ENCODE measurements at places on chromosomes 11 and 22.

DNA sequence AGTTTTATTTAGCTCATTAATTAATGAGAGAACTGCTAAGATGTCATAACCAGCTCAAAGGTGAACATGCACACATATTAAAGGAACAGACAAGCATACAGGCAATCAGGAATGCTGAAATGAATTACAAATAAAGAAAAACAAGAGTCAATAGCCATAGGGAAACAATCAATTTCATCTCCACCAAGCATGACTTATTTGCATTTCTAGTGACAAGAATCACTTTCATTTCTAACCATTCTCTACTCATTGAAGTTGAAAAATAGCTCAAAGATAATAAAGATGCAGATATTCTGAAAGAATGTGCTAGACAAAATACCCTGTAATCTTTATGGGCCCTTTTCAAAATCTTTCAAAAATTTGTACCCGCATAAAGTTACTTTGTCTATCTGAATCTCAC is 23.2 kb downstream of the ISX start:
- DNase-seq = no peak

- no peak for DNase-seq
Observed at GRCh38 chr11:134363592-134363991, 31.8 kb downstream of the GLB1L2 start.

GRCh38 chr11:118129471-118130172 is 23.0 kb downstream of the SCN4B start:
- no peak for DNase-seq

- DNase-seq = no peak
Observed at GRCh38 chr11:117229411-117229810, 2.5 kb downstream of the PCSK7 start.

DNA sequence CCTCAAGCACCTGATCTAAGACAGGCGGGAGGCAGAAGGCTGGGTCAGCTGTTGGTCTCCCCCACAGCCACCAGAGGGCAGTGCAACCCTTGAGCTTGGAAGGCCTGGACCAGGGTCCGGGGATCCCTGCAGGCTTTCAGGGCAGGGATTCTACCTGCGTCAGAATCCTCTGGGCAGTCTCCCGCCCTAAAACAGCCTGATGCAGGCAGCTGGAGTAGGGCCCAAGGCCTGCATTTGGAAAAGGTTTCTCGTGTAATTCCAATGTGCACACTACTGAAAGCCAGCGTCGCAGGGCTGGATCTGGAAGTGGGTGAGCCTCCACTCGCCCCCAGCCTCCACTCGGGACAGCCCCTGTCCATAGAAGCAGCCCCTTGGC is 31.8 kb downstream of the BID start:
- peak; percentile 70 for DNase-seq
